Keratinocyte (primary cell): ENCODE measurements at places on chromosomes 5 and 9. TPM values are rescaled to one million over a fixed set of nuclear protein-coding genes. Genes with fewer than 3 reads are reported as not detected.
A peak's percentile ranks its signal among the peaks of the same experiment; 100 is the strongest.

- no peak for DNase-seq
Observed at GRCh38 chr5:141822144-141822543, 56.1 kb downstream of the PCDH1 start.

DNA sequence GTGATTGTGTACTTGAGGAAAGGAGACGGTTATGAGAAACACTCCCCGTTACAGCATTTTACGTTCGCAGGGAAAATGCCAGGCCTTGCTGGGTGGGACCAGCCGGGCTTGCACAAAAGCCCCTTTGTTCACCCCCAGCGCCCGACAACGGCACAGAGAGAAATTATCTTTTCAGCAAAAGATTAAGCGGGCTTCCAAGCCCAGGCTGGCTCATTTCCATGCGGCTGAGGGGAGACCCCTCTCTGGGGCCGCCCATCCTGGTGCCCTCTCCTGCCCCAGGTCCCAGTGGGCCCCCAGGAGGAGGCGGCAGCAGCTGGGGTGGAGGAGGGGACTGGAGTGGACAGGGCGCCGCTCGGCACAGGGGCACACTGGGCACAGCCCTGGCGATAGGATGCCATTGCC is 50.8 kb upstream of the NOTCH1 start:
- no peak for DNase-seq

GRCh38 chr9:130445268-130445983 is 665 bp downstream of the ASS1 start:
- DNase-seq, result no peak

DNA sequence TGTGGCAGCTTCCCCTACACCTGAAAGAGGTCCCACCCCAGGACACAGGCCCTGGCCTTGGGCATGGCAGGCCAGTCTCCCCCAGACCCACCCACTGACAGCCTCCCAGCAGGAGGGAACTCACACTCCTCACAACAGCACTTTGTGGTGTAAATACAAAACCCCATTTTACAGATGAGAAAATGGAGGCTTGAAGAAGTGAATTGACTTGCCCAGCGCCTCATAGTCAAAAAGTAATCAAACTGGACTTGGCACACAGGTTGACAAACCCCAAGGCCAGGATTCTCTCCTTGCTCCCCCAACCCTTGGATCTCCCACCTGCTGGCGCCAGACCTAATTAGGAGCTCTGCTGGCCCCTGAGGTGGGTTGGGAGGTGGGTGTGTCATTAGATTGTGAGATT is 29.2 kb upstream of the NEK6 start:
- no peak for DNase-seq

- no peak for DNase-seq
Observed at GRCh38 chr5:165405340-165405739, 1899.9 kb downstream of the MAT2B start.

GRCh38 chr9:90611568-90611967 is 31.1 kb downstream of the DIRAS2 start:
- no peak for DNase-seq

DNA sequence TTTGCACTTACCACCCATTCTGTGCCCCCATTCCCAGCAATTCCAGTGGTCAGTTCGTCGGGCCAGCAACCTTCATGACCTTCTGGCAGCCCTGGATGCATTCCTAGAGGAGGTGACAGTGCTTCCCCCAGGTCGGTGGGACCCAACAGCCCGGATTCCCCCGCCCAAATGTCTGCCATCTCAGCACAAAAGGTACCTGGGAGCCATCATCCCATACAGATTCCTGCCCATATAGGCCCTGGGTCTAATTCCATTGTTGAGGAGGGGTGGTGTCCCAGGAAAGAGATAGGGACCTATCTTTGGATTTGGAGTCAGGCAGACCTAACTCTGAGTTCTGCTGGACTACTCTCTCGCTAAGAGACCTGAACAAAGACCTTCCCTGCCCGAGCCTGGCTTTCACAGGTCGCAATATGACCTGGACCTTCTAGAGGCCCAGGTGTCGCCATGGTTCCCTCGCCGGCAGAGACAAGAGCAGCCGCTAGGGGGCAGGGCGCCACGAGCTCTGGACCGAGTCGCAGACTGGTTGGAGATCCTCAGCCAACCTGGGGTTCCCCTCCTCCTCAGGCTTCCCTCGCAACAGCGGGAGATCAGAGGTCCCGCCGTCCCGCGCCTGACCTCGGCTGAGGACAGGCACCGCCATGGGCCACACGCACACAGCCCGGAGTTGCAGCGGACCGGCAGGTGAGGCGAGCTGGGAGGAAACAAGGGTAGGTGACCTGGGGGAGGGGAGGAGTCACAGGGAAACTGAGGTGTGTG is 3.1 kb downstream of the SLC4A9 start:
- no peak for DNase-seq

DNA sequence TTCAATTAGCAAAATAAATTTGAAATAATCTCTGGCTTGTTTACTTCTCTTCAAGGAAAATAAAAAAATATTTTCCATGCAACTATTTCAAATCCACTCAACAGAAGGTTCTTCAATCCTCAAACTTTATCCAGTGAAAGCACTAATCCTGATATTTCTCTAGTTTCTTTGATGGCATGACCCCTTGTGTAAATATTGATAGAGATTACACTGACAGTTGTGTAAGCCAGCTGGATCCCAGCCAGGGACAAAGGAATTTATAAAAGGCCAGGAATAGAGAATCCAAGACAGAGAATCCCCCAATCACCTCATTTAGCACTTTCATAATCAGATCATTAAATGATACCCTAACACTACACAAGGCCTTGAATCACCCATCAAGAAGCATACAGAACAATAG is 135.2 kb downstream of the GNA14 start:
- no peak for DNase-seq

DNA sequence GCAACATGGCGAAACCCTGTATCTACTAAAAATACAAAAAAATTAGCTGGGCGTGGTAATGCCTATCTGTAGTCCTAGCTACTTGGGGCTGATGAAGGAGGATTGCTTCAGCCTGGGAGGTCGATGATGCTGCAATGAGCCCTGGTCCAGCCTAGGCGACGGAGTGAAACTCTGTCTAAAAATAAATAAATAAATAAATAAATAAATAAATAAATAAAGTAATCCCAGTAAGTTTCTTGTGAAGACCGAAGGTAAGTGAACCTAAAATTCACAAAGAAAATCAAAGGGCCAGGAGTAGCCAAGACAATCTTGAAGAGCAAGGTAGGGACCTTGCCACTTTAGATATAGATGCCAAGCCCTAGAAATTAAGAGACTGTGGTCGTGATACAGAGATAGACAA is 68.1 kb upstream of the DHFR start:
- DNase-seq, result no peak

- DNase-seq, result no peak
Observed at GRCh38 chr5:116454417-116454927, 120.2 kb downstream of the SEMA6A start.

DNA sequence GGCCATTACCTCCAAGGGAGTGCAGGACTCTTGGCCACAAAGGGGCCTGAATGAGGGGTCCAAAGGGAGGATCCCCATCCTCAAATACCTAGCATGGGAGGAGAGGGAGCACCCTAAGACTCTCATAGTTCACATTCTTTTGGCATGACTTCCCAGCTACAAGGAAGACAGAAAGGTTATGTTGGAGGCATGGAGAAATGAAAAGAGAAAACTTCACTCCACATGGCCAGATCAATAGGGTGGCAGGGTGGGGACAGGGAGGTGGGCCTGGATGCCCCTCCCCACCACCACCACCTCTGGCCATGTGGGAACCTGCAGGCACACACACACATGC is 97.6 kb downstream of the PAX5 start:
- DNase-seq, result no peak

GRCh38 chr5:38039091-38039490 is 199.2 kb upstream of the GDNF start:
- no peak for DNase-seq

- DNase-seq, result no peak
Observed at GRCh38 chr5:99068944-99069650, 140.3 kb upstream of the CHD1 start.

DNA sequence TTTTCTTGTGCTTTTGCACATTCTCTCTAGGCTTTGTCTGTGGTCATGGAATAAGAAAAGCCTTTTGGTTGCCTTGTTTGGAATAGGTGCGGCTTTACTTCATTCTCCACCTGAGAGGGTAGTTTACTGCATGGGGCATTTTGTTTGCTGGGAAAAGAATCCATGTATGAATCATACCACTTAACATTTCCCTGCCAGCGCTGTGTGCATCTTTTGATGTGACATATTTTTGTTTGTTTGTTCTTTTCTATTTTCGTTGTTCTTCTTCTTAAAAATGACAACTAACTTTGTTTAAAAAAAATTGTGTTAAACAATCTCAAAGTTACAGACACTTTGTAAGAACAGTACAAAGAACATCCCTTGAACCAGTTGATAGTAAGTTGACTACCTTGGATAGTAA is 113.2 kb downstream of the GCNT1 start:
- no peak for DNase-seq

GRCh38 chr5:162607879-162608278 is 540.3 kb downstream of the GABRG2 start:
- DNase-seq, result no peak

DNA sequence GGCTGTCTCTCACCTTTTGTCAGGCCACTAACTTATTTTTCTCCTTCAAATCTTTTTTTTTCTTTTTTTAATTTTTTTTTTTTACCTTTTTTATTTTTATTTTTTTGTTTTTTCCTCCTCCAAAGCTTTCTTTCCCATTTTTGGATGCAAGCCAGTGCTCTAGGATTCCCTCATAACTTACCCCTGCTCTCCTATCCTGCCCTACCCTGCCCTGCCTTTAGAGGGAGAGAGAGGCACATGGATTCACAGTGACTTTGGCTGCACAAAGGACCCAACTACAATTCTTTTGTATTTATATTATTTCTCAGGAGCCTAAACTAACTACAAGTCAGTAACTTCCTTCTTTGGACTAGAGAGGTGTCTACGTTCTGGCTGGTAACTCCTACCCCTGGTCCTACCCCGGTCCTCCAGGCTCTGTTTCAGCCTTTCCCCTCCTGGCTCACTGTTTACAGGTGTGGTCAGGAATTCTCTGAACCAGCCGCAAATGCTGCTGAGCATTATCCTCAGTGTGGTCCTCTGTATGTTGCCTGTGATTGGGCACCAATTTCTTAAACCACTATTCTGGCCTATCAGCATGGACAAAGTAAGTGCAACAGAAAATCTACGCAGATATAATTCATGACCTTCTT is 8.4 kb upstream of the RUSC2 start:
- peak; percentile 32 for DNase-seq

The GDNF gene
- polyA plus RNA-seq, result 0.95 to 3.3 TPM (median 2.4 TPM) in 3 replicates

The GAPT gene
- polyA plus RNA-seq, result not detected in 3 replicates

The KIF4B gene
- polyA plus RNA-seq, result not detected in 3 replicates

The TEX48 gene
- not detected in 3 replicates for polyA plus RNA-seq

The MYO10 gene
- polyA plus RNA-seq, result 16.1 to 22.5 TPM (median 22.0 TPM) in 3 replicates

The JMY gene
- polyA plus RNA-seq, result 1.8 to 3.3 TPM (median 2.5 TPM) in 3 replicates

The OR1K1 gene
- not detected in 3 replicates for polyA plus RNA-seq

The GPX8 gene
- polyA plus RNA-seq, result 20.3 to 40.1 TPM (median 28.9 TPM) in 3 replicates

The ARSK gene
- 6.4 to 9.3 TPM (median 6.7 TPM) in 3 replicates for polyA plus RNA-seq

The CCL21 gene
- polyA plus RNA-seq, result not detected in 3 replicates

The PRELID1 gene
- polyA plus RNA-seq, result 245 to 280 TPM (median 248 TPM) in 3 replicates
